ENCODE measurements at places on chromosomes 2 and 18.

DNA sequence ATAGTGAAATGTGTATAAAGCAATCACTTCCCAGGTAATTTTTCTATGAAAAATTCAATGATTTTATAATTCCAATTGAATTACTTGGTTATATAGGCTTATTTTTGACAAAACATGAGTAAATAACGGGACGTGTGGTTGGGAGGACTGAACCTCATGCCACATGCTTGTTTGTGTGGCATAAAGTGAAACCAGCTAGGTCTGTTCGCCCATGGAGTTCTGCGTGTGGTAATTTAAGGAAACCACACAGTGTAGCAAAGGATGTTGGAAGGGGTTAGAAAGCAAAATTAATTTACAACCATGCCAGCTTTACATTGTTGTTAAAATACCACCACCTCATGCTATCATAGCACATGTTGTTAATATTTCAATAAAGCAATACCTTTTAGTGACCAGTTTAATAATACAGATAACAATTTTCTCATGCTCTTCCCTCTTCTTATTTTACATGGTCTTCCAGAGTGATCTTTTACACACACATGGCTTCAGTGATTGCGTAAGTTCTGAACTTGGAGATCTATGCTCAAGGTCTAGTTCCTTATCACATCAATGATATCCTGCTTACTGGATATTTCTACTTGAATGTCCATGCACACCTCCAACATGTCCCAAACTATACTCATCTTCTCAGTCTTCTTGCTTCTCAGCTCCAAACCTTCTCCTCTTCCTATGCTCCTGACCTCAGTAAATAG lies 156.4 kb upstream of the ITGA4 start:
- H3K27me3 ChIP-seq: no peaks in the 10 kb centered on the region
- H3K4me3 ChIP-seq: no peak overlapping the region
- DNase-seq: no peak
- H3K36me3 ChIP-seq: no peaks in the 10 kb centered on the region
- H3K27ac ChIP-seq: peak overlapping the region; percentile 3
- H3K4me1 ChIP-seq: peaks cover 13% of the 10 kb centered on the region

GRCh38 chr2:11788461-11789124 lies 42.2 kb downstream of the LPIN1 start:
- no peak overlapping the region for H3K4me3 ChIP-seq
- H3K27me3 ChIP-seq: no peaks in the 10 kb centered on the region
- no peak for DNase-seq
- peaks cover 69% of the 10 kb centered on the region for H3K36me3 ChIP-seq

- no peak overlapping the region for H3K4me3 ChIP-seq
- H3K4me1 ChIP-seq: peaks cover 5% of the 10 kb centered on the region
- no peak overlapping the region for H3K27ac ChIP-seq
- H3K27me3 ChIP-seq: no peaks in the 10 kb centered on the region
- H3K36me3 ChIP-seq: no peaks in the 10 kb centered on the region
- DNase-seq: no peak
Measured at GRCh38 chr2:28454016-28454930, 41.6 kb upstream of the PLB1 start.

- no peaks in the 10 kb centered on the region for H3K27me3 ChIP-seq
- peaks cover 43% of the 10 kb centered on the region for H3K36me3 ChIP-seq
- no peak for DNase-seq
- H3K27ac ChIP-seq: no peak overlapping the region
Measured at GRCh38 chr2:147934881-147935620, 85.5 kb downstream of the ORC4 start.

GRCh38 chr2:120441351-120441700 lies 95.4 kb downstream of the INHBB start:
- peaks cover 88% of the 10 kb centered on the region for H3K27me3 ChIP-seq
- H3K4me1 ChIP-seq: peaks cover 5% of the 10 kb centered on the region
- H3K4me3 ChIP-seq: no peak overlapping the region
- H3K27ac ChIP-seq: no peak overlapping the region
- DNase-seq: peak; percentile 32

DNA sequence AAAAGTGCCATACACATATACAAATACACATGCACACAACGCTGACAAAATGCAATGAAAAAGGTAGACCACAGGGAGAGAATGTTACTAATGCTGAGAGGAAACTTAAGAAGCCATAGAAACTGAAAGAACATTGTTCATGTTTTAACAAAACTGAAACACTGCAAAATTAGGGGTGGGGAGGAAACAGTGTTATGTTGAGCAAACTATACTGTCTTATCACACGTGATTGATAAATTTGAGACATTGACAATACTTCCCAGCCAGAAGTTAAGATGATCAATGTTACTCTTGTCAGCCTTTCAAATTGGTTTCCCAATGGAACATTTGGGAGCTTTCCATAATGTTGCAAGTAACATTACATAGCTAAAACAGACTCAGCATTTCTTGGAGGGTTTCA lies 165.5 kb downstream of the L3MBTL4 start:
- no peak overlapping the region for H3K4me3 ChIP-seq
- DNase-seq: no peak
- no peaks in the 10 kb centered on the region for H3K36me3 ChIP-seq
- H3K27me3 ChIP-seq: no peaks in the 10 kb centered on the region

GRCh38 chr18:78975699-78976335 lies 3.8 kb upstream of the SALL3 start:
- no peak for DNase-seq
- peaks cover 25% of the 10 kb centered on the region for H3K4me1 ChIP-seq
- H3K36me3 ChIP-seq: no peaks in the 10 kb centered on the region
- no peak overlapping the region for H3K4me3 ChIP-seq

- no peaks in the 10 kb centered on the region for H3K36me3 ChIP-seq
- H3K4me1 ChIP-seq: no peaks in the 10 kb centered on the region
- no peak overlapping the region for H3K4me3 ChIP-seq
- peaks cover 5% of the 10 kb centered on the region for H3K27me3 ChIP-seq
- H3K27ac ChIP-seq: no peak overlapping the region
Measured at GRCh38 chr2:45191976-45192375, 182.7 kb upstream of the SIX2 start.

DNA sequence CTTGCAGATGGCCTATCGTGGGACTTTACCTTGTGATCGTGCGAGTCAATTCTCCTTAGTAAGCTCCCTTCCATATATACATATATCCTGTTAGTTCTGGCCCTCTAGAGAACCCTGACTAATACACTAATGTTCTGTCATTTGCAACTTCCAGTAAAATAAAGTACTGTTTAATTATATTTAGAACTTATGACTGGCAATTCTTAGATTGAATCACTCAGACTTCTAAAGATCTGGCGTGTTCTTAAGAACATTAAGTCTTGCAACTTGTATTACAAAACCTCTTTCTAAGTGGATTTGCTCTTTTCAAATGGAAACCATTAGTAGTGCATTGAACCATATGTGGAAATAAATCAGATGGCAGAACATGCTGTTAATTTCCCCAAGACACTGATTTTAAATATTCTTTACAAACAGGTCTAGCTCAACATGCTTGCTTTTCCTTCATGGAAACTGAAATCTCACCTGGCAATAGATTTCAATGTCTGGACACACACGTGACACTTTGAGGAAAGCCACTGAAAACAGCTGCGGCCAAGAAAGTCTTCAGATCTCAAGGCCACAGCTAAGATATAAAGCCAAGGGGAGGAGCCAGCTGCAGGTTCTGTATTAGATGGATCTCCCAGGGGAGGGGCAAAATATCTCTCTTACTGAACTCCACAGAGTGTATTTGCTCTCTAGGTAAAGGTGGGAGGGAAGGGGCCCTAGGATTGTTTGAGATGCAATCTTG lies 50.6 kb downstream of the PMAIP1 start:
- H3K27ac ChIP-seq: no peak overlapping the region
- H3K27me3 ChIP-seq: no peaks in the 10 kb centered on the region
- DNase-seq: no peak
- no peak overlapping the region for H3K4me3 ChIP-seq
- H3K4me1 ChIP-seq: no peaks in the 10 kb centered on the region

GRCh38 chr18:44771956-44772917 lies 91.5 kb downstream of the SETBP1 start:
- DNase-seq: no peak
- H3K27ac ChIP-seq: peak overlapping the region; percentile 2
- H3K4me3 ChIP-seq: no peak overlapping the region
- H3K36me3 ChIP-seq: no peaks in the 10 kb centered on the region

DNA sequence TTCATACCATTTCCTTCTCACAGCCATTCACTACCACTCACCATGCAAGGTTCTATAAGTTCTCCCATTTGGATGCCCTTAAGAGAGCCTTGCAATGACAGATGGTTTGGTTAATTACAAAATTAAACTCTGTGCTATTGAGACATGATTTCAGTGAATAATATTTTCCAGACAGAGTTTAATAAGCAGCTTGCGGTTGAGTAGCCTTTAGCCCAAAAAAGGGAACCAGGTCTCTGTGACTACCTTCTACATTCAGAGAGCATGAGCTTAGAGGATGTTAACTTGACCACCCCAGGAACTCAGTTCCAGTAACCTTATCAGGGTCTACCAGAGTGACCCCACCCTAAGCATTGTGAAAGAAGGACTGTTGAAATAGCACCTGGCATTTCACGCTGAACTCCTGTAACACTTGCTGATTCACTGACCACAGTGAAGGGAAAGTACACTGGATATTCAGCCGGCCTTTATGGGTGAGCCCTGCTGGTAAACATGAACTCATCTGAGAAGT lies 1173.1 kb upstream of the ZEB2 start:
- H3K27me3 ChIP-seq: no peaks in the 10 kb centered on the region
- no peak overlapping the region for H3K27ac ChIP-seq
- no peaks in the 10 kb centered on the region for H3K4me1 ChIP-seq
- H3K4me3 ChIP-seq: no peak overlapping the region
- no peak for DNase-seq

DNA sequence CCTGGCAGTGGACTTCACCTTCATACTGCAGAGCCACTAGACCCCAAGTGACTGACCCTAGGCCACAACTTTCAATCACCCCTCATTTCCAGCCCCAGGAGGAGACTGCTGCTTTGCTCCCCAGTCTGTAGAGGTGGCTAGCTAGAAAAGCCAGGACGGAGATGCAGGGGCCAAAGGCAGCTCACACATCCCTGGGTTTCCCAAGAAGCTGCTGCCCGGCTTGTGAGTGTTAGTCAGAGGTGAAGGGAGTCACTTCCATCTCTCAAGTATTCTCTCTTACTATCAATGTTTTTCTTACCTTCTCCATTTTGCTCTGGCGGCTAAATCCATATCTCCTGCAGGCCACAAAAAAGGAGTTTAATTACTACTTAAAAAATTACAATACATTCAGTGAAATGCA lies 36.2 kb downstream of the CCDC93 start:
- no peaks in the 10 kb centered on the region for H3K27me3 ChIP-seq
- H3K36me3 ChIP-seq: peaks cover 69% of the 10 kb centered on the region
- no peaks in the 10 kb centered on the region for H3K4me1 ChIP-seq
- DNase-seq: no peak

- no peak overlapping the region for H3K4me3 ChIP-seq
- no peaks in the 10 kb centered on the region for H3K27me3 ChIP-seq
- no peak overlapping the region for H3K27ac ChIP-seq
- DNase-seq: no peak
- no peaks in the 10 kb centered on the region for H3K36me3 ChIP-seq
Measured at GRCh38 chr2:212711856-212712255, 173.3 kb upstream of the ERBB4 start.

GRCh38 chr2:44550561-44550960 lies 188.8 kb downstream of the CAMKMT start:
- H3K27ac ChIP-seq: no peak overlapping the region
- no peaks in the 10 kb centered on the region for H3K4me1 ChIP-seq
- DNase-seq: no peak
- no peaks in the 10 kb centered on the region for H3K27me3 ChIP-seq

DNA sequence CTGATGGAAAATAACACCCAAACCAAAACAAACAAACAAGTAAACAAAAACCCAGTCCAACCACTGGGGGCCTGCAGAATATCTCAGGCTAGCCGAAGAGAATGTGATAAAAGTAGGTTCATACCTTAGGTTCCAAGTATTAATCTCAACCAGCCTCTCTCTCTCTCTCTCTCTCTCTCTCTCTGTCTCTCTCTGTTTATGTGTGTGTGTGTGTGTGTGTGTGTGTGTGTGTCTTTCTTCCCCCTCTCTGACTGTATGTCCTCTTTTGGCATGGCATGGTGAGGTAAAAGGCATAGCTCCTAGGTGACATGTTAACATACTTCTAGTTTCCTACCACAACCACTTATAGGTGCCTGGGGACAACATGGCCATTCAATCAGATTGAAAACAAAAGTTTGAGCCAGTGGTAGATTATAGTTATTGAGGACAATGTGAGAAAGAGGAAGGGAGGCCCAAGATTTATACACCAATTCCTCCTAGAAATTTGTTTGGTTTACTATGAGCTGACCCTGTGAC lies 93.0 kb downstream of the SETBP1 start:
- no peak overlapping the region for H3K4me3 ChIP-seq
- no peak overlapping the region for H3K27ac ChIP-seq
- DNase-seq: no peak
- no peaks in the 10 kb centered on the region for H3K36me3 ChIP-seq
- H3K4me1 ChIP-seq: peaks cover 55% of the 10 kb centered on the region

- H3K27me3 ChIP-seq: no peaks in the 10 kb centered on the region
- H3K36me3 ChIP-seq: no peaks in the 10 kb centered on the region
Measured at GRCh38 chr18:63140038-63140450, 179.5 kb downstream of the BCL2 start.

GRCh38 chr2:67625690-67626475 lies 228.8 kb downstream of the ETAA1 start:
- no peak overlapping the region for H3K4me3 ChIP-seq
- H3K4me1 ChIP-seq: no peaks in the 10 kb centered on the region
- no peak for DNase-seq
- no peak overlapping the region for H3K27ac ChIP-seq
- no peaks in the 10 kb centered on the region for H3K27me3 ChIP-seq

GRCh38 chr2:134320930-134321329 lies 67.1 kb downstream of the MGAT5 start:
- peaks cover 89% of the 10 kb centered on the region for H3K4me1 ChIP-seq
- no peak overlapping the region for H3K27ac ChIP-seq
- no peak overlapping the region for H3K4me3 ChIP-seq
- no peaks in the 10 kb centered on the region for H3K27me3 ChIP-seq
- peaks cover 17% of the 10 kb centered on the region for H3K36me3 ChIP-seq
- no peak for DNase-seq

- peaks cover 17% of the 10 kb centered on the region for H3K36me3 ChIP-seq
- H3K4me3 ChIP-seq: no peak overlapping the region
- H3K27ac ChIP-seq: no peak overlapping the region
- no peak for DNase-seq
- H3K27me3 ChIP-seq: no peaks in the 10 kb centered on the region
Measured at GRCh38 chr2:171432206-171432968, 1.4 kb downstream of the METTL8 start.

GRCh38 chr2:188971432-188971861 lies 2.7 kb upstream of the COL3A1 start:
- no peaks in the 10 kb centered on the region for H3K27me3 ChIP-seq
- no peak overlapping the region for H3K27ac ChIP-seq
- no peak overlapping the region for H3K4me3 ChIP-seq
- DNase-seq: no peak
- H3K36me3 ChIP-seq: no peaks in the 10 kb centered on the region
- H3K4me1 ChIP-seq: no peaks in the 10 kb centered on the region

GRCh38 chr18:35073186-35074105 lies 32.2 kb downstream of the MAPRE2 start:
- peaks cover 44% of the 10 kb centered on the region for H3K4me1 ChIP-seq
- no peak for DNase-seq

- H3K4me3 ChIP-seq: no peak overlapping the region
- H3K4me1 ChIP-seq: no peaks in the 10 kb centered on the region
- no peak for DNase-seq
- no peaks in the 10 kb centered on the region for H3K36me3 ChIP-seq
Measured at GRCh38 chr2:34188464-34189303, 589.6 kb upstream of the FAM98A start.

All from spleen (tissue), 13 donors.